DMS153 (cell line): ENCODE measurements at places on chromosomes 16 and 17.
A peak's percentile ranks its signal among the peaks of the same experiment; 100 is the strongest.

- no peak for DNase-seq
These were observed 23.0 kb downstream of the GSPT1 start for GRCh38 chr16:11892761-11893160.

DNA sequence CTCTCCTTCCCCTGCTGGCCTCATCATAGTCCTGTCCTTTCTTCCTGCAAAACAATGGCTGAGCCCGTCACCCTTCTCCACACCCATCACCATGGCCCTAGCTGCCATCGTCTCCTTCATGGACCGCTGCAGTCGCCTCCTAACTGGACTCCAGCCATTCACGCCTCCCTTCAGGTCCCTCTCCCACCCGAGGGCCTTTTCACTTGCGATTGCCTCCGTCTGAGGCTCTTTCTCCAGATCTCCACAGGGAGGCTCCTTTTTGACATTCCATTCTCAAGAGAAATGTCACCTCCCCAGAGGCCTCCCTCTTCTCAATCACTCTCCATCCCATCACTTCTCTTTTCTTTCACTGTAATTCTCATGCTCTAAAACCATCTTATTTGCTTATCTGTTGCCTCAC is 23.5 kb downstream of the GSG1L start:
- DNase-seq = no peak

DNA sequence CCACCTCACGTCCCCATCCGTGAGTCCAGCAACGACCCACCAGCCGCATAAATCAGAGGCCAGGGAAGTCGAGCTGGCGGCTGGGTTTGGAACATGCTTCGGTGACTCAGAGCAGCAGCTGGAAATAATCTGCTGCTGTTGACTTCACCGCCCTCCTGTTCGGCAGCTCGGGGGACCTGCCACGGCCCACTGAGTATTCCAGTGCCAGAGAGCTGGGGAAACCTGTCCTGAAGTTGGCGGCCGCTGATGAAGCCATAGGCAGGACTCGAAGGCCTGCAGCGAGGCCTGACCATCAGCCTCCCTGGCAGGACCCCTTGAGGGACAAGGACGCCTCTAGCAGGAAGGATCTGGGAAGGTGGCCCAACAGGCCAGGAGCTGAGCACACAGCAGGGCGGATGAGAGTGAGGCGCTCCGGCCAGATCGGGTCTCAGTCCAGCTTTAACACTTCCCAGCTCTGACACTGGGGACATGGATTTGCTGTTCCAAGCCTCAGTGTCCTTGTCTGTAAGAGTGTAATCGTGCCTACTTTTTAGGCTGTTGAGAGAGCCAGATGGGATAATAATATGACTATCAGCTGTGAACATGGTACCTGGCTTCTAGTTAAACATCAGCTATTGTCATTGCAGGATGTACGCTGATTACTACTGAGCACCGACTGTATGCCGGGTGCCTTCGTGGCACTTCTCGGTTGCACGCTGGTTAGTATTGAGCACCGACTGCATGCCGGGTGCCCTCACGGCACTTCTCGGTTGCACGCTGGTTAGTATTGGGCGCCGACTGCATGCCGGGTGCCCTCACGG is 50.4 kb upstream of the CIBAR2 start:
- no peak for DNase-seq

- DNase-seq = no peak
These were observed 1.5 kb downstream of the ST6GALNAC1 start for GRCh38 chr17:76642032-76642561.

- DNase-seq = no peak
These were observed 2.3 kb downstream of the ARL4D start for GRCh38 chr17:43400943-43401717.

- DNase-seq = no peak
These were observed 735 bp downstream of the PSMD11 start for GRCh38 chr17:32445074-32445415.

DNA sequence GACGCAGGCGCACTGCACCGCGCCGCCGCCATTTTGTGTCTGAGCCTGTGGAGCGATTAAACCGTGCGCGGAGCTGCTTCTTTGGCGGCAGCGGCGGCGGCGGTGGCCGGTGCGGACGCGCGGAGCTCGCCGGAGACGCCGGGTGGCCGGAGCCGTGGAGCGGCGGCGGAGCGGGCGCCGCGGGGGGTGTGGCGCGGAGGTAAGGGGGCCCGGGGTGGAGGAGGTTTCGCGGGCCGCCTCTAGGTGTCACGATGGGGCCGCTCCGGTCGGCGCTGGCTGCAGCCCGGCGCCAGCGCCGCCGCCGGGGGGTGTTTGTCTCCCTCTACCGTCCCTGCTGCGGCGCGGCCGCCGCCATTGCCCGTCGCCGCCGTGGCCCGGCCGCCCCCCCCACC is at the start of gene CTCF:
Gene CTCF, plus strand, starts transcription at position 1 of the 392 bp plus-strand sequence. CDS start 48,307 bp downstream, outside the sequence.
- DNase-seq = peak; percentile 66

- no peak for DNase-seq
These were observed 31.8 kb downstream of the USP7 start for GRCh38 chr16:8931859-8932258.
